Stimulated activated CD4-positive, alpha-beta T cell treated with anti-CD3 and anti-CD28 coated beads, TNF-alpha, amount 100 ng/mL, for 1 hour (primary cell): ENCODE measurements at places on chromosomes 7 and 10.

DNA sequence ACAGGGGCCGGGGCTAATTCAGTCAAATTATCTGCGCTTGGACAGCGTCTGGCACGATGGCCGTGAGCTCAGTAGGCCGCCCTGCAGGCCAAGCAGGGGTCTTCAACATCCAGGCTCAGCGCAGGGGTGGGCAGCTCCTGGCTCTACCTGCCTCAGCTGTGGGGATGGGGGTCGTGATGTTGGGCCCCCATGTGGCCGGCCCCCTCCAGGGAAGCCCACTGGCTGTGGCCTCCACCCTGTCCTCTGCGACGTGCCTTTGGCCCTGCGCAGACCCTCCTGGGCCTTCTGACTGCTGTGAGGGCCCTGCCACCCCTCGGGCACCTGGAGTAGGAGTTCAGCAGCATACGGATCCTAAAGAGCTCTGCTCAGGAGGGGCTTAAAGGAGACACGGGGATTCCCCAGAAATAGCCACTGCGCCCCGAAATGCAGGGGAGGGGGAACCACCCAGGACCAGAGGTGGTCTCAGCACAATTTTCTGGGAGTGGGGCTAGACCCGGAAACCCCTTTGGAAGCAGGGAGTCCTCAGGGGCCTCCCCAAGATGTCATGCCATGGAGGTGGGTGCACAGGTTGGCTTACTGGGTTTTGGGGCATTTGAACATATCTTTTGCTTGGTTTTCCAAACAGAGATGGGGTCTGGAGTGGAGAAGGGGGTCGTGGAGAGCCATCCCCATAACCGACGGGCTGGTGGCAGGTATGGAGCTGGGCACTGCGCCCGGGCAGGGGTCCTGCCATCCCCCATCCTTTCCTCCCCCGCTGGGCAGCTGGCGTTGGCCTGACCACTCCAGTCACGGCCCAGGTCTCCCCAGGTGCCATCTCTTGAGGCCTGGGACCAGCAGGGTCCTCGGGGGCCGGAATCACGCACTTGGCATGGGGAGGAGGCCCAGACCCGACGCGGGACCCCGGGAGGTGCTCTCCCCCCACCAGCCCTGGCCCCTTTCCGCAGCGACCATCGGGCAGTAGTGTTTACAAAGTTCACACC, 4.0 kb upstream of the ADAP1 start:
- DNase-seq, result no peak

DNA sequence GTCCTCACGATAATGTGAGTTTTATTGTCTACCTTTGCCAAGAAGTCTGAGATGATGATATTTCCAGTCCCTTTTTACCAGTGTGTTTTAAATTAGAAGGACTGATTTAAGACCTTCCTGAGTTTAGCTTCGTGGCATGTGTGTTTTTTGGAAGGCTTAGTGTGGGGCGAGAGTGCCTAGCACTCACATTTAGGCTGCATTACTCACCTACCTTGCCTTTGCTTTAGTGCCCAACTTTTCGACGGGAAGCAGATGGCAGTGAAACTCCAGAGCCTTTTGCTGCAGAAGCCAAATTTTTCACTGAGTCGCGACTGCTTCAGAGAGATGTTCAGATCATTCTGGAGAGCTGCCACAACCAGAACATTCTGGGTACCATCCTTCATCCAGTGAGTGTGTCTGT, 50.9 kb downstream of the SND1 start:
- no peak for DNase-seq

GRCh38 chr10:58444321-58444720, 59.1 kb downstream of the TFAM start:
- DNase-seq, result no peak

GRCh38 chr7:48471196-48471595, 299.9 kb downstream of the ABCA13 start:
- no peak for DNase-seq

- DNase-seq, result no peak
Measured at GRCh38 chr10:28983799-28984198, 305.1 kb upstream of the LYZL1 start.

- DNase-seq, result no peak
Measured at GRCh38 chr7:148982654-148983199, 45.6 kb downstream of the PDIA4 start.

GRCh38 chr7:27587429-27587828, 75.3 kb downstream of the HIBADH start:
- DNase-seq, result no peak

DNA sequence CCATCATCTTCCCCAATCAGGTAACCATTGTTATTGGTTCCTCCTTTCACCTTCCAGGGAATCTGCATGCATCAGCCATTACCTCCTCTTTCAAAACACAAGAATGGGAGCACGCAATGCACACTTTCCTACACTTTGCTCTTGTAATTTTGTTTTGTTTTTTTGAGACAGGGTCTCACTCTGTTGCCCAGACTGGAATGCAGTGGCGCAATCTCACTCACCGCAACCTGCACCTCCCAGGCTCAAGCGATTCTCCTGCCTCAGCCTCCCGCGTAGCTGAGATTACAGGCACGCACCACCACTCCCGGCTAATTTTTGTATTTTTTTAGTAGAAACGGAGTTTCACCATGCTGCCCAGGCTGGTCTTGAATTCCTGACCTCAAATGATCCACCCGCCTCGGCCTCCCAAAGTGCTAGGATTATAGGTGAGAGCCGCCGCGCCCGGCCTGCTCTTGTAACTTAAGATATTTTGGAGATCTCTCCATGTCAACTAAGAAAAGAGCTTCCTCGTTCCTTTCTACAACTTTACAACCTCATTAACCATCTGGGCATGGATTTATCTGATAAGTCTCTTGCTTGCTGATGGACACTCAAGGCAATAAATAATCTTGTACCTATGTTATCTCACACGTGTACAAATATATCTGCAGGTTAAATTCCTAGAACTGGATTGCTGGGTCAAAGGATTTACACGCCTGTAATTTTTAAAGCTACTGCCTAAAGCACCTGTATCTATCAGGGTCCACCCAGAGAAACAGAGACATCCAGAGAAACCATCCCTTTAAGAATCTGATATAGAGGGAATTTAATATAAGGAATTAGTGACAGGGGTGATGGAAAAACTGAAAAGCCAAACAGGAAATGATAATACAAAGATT, 4.2 kb downstream of the CYTH3 start:
- DNase-seq, result no peak

DNA sequence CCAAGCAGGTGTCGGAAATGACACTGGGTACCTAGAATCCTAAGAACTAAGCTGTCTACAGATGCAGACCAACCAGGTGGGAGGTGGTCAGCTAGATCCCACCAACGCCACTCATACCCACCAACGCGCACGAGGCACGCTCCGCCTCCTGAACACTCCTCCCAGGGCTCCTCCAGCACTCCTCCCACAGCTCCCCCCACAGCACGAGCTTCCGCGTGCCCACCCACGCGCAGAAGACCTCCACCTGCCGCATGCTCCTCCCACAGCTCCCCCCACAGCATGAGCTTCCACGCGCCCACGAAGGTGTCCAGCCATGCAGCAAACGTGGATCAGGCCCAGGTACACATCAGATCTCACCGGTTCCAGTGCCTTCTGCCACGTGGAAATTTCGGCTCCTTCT, 196.0 kb downstream of the MAD1L1 start:
- DNase-seq, result no peak

- no peak for DNase-seq
Measured at GRCh38 chr10:121765204-121765603, 162.6 kb downstream of the ATE1 start.

DNA sequence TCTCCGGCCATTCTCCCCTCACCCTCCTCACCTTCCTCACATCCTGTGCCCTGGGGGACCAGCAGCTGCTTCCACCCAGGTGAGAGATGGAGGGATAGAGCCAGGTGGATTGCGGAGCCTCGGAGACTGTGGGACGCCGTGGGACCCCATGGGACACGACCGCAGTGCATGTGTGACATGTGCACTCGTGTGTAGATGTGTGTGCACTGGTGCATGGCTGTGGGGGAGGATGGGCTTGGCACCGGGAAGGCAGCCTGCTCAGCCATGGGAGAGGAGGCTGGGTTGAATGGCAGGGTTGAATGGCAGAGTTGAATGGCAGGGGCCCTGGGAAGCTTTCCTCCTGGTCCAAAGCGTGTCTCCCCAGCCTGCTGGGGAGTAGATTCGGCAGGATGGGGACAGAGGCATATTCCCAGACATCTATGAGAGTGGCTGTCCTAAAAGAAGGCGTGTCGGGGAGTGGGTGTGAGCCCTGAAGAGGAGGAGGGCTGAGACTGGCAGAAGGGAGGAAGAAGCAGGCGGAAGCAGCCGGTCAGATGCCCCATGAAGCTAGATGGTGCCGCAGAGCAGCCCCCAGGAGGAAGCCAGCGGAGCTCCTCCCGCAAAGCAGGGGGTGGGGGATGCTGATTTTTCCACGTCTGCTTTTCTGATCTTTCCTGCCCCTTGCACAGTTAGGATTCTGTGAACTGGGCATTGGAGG, 815 bp downstream of the GIMAP8 start:
- peak; percentile 60 for DNase-seq
